Activated CD4-positive, alpha-beta T cell treated with anti-CD3 and anti-CD28 coated beads, Interleukin-2, Interleukin-6, amounts not matched to agents 100 ng/mL and 50 ng/mL, durations not matched to agents 16 hours and 8 hours (primary cell): ENCODE measurements at places on chromosomes 13 and 19.
A peak's percentile ranks its signal among the peaks of the same experiment; 100 is the strongest.

- DNase-seq: no peak
Observed at GRCh38 chr19:5271145-5271544, 69.5 kb downstream of the PTPRS start.

DNA sequence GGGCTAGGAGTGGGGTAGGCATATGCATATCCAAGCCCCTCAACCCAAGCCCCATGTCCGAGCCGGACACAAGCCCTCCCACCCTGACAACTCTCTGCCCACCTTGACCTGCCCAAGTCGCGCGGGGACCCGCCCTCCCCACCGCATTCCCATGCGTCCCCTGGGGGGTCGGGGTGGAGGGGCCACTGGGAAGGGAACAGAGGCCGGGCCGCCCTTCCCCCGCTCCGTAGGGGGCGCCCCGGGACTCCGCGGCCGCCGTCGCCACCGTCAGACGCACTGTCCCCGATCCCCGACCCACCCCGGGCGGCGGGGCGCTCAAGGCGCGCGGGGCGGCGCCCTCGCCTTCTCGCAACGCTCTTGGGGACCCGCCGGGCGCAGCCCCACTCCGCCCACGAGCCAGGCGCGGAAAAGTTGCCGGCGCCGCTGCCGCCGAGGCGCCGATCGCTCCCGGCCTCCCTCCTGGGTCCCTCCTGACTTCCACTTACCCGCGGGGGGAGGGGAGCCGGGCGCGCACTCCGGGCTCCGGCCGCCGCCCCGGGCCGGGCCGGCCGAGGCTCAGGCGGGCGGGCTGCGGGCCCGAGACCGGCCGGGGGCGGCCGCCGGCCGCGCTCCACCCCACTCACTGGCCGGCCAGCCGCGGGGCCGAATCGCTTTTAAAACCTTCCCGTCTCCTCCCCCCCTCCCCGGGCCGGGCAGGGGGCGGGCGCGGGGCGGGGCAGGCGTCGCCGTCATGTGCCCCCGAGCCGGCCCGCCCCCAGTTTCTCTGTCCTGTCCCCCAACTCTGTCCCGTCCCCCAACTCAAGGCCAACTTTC is 34.4 kb upstream of the NANOS3 start:
- DNase-seq: peak; percentile 83

DNA sequence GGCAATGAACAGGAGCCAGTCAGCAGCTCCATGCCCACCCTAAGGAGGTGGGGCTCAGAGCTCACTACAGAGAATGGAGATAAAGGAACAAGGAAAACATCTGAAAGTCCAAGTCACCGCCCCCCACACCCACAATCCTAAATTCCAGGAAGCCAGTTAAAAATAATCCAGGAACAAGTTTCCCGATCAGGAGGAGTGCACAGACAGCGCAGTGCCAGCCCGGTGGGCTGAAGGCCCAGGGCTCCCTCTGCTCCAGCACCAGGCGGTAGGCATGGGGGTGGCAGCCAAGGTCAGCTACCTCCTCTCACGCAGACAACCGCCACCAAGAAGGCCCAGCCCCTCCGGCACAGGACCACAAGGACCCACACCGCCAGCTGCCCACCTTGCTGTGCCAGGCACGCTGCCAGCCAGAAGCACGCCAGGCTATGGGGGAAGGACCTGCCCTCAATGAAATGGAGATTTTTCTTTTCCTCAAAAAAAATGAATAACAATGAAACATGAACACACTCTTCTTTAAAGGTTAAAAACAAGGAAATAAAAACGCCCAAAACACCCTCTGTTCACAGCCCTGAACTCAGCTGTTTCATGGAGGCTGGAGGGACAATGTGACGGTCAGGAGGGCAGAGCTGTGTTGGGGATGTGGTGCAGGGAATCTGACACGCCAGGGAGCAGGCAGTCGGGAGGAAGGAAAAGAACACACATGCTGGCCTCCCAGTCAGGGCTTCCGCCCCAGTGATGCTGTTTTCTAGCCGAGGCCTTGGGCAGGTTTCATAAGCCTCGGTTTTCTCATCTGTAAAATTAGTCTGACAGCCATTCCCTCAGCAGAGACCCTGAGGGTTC is 11.0 kb downstream of the STK24 start:
- no peak for DNase-seq

GRCh38 chr19:6579450-6580178 is 11.3 kb downstream of the CD70 start:
- no peak for DNase-seq

DNA sequence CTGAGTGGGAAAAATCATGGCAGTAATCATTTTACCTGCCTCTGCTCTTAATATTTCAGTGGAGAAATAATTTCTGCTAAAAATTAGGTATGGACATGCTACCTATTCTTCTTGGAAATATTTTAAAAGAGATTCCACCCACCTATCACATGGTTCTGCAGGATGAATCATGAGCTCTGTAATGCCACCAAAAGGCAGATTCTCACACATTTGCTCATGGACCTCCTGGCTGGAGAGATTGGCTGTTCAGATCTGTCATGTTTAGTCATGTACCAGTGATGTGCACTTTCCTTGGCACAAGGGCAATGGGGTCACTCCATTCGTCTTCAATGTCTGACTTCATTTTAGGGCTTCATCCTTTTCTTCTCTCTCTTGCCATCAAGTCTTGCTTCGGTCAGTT is 101.8 kb upstream of the MBNL2 start:
- no peak for DNase-seq

DNA sequence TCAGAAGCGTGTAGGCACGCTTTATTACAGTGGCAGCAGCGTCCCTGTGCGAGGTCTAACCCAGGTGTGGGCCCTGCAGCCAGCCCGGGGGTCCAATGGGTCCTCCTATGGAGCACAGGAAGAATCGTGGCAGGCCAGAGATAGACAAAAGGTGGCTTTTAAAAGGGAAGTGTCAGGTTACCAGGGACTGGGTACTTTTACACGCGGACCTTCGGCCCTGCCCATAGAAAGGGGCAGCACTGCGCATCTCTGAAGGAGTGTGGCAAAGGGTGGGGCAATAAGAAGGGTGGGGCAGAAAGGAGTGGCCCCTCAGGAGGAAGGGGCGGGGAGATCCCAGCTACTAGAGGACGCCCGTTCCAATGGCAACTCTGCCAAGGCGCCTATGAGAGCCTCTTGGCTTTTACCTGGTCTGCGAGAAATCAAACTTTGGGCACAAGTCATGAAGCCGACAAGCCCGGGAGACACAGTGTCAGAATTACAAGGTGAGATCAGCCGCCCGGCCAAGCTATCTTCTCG is 1419.8 kb downstream of the UQCRFS1 start:
- DNase-seq: peak; percentile 90

DNA sequence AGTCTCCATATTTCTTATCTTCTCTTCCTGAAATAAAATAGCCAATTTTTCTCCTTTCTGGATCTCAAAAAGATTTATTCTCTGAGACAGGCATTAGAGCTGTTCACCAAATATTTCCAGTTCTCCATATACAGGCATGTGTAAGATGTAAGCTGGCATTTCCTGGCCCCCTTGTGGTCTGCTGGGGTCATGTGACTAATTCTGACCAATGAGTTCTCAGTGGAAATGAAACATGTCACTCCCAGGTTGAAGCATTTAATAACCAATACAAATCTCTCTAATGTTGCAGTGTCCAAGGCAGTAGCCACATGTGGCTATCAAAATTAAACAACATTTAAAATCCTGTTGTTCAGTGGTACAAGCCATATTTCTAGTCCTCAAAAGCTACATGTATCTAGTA is 14.8 kb upstream of the CACNA1A start:
- no peak for DNase-seq

GRCh38 chr13:99666146-99666805 is 165.0 kb downstream of the TM9SF2 start:
- no peak for DNase-seq

DNA sequence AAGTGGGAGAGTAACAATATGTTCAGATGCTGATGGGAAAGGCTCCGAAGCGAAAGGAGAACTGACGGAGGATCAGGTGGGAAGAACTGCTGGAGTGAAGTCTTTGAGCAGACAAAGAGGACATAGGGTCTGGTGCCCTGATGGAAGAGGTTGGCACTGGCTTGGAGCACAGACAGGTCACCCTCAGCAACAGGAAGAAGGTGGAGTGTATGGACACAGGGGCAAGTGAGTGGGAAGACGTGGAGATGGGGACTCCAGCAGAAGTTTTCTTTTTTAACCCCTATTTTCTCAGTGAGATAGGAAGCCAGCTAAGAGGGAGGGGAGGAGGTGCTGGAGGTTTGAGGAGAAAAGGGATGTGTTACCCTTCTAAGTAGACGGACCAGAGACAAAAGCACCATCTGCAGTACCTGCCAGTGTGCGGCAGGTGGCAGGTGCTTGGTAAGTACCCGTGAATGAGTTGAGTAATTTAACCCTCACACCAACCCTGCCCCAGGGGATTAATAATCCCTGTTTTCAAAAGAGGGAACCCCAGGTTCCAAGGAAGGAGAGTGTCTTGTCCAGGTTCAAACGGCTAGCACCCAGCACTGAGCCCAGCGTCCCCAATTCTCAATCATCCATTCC is 11.2 kb downstream of the HAS1 start:
- no peak for DNase-seq

DNA sequence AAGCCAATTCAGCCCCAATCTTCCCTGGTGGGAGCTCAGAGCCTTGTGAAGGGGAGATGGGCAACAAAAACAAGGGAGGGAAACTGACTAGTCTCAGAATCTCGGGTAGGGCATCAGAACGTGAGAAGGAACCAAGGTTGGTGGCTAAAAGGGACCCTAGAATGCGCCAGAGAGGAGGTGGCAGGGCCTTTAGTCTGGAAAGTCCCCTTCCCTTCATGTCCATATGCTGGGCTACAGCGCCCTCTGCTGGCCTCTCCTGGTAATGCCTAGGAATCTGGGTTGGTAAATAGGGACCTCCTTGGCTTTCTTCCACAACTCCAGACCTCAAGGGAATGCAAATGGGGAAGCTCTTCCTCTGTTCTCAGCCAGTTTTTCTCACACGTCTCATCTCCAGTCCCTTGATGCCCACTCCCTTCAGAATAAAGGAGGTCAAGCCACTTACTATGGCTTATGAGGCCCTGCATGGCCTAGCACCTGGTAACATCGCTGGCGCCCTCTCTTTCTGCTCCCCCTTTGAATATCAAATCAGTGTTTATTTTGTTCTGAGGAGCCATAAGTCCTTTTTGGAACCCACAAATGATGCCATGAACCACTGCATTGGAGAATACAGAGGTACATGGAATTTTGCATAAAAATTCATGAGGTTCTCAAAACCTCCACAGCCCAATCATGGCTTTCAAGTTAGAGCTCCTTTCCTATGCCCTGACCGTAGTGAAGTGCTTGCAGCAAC is 1.4 kb upstream of the CCDC97 start:
- peak; percentile 95 for DNase-seq

- DNase-seq: no peak
Observed at GRCh38 chr19:28705008-28705407, 507.9 kb downstream of the UQCRFS1 start.

GRCh38 chr13:71827241-71827640 is 39.8 kb downstream of the DACH1 start:
- no peak for DNase-seq

DNA sequence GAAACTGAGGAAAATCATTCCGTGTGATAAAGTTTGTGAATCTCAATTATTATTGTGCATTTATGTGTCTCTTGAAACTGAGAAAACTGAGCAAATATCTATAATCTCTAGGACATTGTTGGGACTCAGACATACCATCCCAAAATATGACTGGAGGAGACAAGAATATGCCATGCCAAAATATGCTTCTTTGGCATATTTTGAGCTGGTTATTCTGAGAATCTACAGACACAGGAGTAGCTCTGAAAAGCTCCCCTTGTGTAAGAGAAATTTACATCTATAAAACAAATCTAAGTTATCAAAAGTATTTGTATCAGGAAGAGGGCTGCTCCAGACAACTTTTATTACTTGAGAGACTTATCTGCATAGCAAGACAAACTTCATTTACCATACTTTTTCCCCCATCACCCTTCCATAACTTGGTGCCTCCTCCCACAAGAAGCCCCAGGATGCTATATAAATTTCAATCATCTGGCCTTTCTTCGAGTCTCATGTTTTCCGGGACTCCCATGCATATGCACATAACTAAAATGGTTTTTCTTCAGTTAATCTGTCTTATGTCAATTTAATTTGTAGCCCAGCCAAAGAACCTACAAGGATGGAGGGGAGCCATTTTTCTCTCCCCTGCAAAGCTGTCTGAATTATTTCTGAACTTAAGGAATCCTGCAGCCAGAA is 28.6 kb upstream of the NDFIP2 start:
- DNase-seq: no peak

GRCh38 chr19:54201980-54202379 is 1.3 kb downstream of the RPS9 start:
- DNase-seq: no peak

DNA sequence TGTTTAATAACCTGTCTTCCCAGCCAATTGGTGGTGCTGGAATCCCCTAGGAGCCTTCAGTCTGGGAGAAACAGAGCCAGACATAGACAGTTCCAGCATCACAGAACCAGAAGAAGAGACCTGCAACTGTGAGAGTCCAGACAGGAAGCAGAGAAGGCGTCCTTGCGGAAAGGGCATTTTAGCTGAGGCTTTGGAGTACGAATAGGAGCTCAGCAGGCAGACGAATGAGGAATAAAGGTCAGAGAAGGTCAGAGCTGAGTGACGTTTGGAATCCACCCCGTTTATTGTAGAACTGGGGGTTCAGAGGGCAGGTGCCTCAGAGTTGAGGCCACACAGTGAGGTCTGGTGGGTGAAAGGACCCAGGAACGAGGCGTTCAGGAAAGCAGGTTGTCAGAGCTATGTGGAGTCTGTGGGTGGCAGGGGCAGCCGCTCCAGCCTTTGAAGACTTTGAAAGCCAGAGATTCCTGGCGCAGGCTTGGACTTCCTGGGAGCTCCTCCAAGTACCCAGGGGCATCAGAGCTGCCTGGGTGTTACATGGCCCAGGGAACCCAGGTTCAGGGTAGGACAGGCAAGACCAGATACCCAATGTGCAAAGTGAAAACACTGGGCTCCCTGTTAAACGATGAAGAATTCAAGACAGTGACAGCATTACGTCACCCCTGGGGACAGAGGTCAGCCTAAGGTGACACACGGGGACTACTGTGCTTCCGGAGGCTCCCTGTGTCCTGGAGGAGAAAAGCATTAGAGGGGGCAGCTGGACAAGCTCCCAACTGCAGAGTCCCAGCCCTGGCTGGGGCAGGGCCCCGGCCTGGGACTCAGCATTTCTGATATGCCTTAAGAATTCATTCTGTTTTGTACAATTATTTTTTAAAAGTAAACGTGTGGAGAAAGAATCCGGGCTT is 5.5 kb downstream of the ARRDC2 start:
- no peak for DNase-seq

DNA sequence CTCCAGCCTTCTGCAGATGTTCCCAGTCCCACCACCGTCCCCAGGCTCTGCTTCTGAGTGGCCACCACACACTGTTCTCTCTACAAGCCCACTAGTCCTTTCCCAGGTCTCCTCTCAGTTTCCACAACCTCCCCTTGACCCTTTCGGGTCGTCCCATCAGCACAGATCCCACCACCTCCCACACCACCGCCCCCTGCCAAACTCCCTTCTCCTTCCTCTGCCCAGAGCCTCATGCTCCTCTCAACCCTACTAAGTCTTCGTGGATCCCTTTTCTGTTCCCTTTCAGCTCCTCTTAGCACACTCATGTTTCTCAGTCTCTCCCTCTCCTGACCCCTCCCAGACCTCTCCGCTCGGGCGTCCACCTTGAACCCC is 1.9 kb downstream of the NAPA start:
- no peak for DNase-seq

GRCh38 chr19:55212447-55212846 is 3.1 kb upstream of the PTPRH start:
- DNase-seq: peak; percentile 63
